NCI-H1436 (cell line): ENCODE measurements at places on chromosomes 6 and 20.

DNA sequence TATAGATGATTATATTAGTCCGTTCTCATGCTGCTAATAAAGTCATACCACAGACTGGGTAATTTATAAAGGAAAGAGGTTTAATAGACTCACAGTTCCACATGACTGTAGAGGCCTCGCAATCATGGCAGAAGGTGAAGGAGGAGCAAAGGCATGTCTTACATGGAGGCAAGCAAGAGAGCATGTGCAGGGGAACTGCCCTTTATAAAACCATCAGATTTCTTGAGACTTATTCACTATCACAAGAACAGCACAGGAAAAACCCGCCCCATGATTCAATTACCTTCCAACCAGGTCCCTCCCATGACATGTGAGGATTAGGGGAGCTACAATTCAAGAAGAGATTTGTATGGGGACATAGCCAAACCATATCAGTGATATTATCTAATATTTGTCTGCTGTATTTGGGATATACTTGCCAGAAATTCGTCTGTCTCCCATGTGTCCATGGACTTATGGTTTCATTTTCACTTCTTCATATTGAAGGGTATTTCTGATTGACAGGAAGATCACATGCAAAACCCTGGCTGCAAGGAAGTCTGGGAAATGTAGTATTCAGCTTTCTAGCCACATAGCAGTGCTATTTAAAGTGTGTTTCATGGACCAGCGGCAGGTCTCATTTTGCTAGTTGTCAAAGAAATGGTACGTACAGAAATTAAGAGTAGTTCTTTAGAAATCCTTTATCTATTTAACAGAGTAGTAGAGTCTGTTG lies 50.5 kb upstream of the PAK5 start:
- DNase-seq: no peak

- peak; percentile 43 for DNase-seq
These were observed at the start of gene NKAIN2 for GRCh38 chr6:123803504-123804013. NKAIN2 (plus strand) TSS chr6:123803865.

DNA sequence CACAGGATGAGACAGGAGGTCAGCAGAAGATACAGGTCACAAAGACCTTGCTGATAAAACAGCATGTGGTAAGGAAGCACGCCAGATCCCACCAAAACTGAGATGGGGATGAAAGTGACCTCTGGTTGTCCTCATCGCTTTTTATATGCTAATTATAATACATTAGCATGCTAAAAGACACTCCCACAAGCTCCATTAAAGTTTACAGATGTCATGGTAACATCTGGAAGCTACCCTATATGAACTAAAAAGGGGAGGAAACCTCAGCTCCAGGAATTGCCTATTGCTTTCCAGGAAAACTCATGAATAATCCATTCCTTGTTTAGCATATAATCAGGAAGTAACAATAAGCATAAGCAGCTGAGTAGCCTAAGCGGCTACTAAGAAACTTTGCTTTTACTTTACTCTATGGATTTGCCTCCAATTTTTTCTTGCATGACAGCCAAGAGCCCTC lies 8.4 kb upstream of the RIN2 start:
- no peak for DNase-seq

DNA sequence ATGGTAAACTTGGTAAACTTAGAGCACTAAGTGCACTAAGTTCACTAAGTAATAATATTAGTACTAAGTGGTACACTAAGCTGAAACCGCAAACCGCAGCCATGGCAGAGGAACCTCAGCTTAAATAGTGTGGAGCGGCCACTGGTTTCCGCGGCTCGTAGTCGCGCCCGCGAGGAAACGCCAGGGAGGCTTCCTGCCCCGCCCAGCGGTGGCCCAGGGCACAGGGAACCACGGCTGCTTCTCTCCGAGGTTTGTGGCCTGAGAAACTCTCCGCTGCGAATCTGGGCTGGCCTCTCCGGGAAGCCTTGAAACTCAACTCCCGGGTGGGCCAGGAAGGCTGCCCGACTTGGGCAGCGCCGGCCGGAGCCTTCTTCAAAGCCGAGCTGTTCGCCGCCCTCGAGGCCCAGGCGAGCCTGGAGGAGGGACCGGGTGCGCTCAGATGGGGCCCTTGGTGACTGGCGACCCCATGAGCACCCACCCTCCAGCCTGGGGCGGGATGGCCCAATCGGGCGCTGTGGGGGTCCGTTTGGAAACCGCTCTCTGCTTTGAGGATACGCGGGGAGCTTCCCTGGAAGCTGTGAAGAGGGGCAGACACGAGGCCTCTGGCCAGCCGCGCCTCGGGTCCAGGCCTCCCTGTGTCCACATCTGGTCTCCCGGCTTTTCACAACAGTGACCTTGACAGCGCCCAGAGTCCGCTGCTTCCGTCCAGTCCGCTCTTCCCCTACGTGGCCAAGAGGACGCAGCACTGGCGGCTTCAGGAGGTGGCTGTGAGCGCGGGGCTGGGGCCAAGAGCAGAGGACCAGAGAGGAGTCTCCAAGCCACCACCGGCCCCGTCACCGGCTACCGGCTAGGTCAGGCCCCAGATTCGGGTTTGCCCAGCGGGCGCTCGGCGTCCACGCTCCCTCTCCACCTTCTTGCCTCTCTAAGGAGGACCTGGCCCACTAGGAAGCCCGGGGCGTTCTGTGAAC lies 25.4 kb upstream of the HLA-E start:
- DNase-seq: no peak

DNA sequence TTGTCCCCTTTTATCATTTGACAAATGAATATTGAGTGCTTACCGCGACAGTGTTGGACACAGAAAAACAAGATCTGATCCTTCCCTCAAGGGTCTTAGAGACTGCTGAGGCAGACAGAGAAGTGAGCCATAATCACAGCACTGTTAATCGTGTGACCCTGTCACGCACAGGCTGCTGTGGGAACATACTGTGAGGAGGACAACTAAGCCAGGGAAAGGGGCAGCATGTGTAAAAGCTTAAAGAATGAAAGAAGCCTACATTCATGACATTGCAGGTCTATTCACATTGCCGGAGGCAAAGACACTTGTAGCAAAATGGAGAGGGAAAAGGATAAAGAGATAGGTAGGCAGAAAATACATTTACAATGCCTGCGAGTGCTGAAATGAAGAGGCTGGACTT lies 32.7 kb downstream of the TRDN start:
- no peak for DNase-seq

DNA sequence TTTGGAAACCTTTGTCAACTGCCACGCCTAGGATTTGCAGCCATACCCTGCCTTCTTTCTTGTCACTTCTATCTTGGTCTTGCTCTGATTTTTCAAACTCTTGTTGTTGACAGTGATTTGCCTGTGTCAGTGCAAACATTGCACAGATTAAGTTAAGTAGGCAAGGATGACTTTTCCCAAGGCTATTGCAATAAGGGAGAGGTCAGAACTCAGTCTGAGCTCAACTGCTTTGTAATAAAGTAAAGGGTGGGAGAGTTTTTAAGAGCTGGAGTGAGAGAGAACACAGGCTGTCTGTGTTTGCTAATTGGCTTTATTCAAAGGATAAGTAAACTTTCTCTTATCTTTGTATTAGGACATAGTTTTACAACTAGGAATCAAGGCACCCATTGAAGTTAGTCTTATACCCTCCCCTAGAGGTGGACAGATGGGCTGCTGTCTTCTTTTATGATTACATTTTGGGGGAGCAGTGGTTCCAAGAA lies 448.6 kb downstream of the PHF3 start:
- no peak for DNase-seq

GRCh38 chr6:166025149-166025898 lies 142.3 kb downstream of the TBXT start:
- no peak for DNase-seq

DNA sequence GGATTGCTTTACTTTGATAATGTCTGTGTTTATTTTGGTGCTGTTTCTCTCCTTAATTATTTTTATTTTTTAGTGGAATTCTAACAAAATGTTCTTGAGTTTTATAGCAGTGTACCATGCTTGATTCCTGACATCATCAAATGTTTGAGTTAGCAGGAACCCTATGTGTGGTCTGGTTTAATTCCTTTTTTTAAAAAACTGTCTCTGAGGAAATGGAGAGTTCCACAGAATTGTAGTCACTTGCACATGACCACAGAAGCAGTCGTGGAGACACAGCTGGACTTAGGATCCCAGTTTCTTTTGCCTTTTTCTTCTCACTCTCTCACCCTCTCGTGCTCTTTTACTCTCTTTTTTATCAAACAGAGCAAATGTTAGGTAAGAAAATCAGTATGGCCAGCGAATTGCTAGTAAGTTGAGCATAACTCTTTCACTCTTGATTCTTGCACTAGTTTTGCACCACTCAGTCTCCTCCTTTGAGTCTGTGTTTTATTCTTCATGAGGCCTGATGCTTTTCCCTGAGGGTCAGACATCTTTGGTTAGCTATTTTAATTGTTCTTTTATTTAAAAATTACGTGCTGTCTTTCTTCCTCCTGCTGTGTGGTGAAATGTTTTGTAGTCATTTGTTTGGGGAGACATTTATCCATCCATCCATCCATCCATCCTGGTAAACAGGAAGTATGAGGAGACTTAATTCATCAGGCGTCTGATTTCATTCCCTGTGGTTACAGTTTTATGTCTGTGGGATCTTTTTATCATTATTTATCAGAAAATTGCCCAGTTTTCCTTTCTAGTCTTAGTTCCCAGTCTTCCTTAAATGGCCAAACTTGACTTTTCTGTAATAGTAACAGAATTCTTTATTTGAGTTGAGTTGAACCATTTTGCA lies 83.0 kb downstream of the SCAF8 start:
- DNase-seq: no peak

DNA sequence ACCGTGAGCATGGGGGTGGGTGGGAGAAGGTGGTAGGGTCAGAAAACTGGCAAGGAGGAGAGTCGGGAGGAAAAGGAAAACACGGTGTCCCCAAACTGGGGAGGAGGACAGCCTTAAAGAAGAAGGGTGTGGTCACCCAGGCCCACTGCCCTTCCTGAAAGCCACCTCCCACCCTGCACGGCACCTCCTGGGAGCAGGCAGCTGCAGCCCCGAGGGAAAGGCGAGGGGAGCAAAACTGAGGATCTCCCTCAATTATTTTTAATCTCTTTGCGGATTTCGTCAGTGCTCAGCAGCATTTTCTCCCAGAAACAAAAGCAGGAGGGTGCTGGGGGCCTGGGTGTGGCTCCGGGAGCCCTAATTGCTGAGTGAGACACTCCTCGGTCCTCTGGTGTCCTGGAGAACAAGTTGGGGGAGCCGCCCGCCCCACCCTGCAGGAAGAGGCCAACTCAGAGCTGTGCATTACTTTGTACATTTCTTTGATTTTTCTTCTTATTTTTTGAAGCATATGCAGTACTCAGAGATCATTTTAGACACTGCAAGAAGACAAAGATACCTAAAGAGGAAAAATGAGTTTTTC lies 56.4 kb downstream of the RIOK1 start:
- DNase-seq: no peak

GRCh38 chr6:143397227-143398222 lies 53.0 kb downstream of the ADAT2 start:
- DNase-seq: no peak

DNA sequence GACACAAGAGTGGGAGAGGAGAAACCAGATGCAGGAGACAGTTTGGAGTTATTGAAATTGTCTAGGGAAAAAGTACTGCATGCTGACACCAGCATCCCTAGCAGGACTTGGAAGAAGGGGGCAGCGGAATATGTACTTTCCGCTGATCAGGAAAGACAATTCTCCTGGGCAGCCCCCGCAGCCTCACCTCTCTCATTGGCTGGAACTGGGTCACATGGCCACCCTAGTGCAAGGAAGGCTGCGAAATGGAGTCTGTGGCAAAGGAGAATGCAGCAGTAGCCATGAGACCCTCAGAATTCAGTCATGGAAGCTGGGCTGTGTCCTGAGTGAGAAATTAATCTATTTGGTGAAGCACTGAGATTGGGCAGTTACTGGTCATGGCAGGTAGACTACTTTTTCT lies 131.3 kb downstream of the CLIC5 start:
- DNase-seq: no peak

- peak; percentile 21 for DNase-seq
These were observed 25.0 kb downstream of the HEBP2 start for GRCh38 chr6:138428944-138429598.

DNA sequence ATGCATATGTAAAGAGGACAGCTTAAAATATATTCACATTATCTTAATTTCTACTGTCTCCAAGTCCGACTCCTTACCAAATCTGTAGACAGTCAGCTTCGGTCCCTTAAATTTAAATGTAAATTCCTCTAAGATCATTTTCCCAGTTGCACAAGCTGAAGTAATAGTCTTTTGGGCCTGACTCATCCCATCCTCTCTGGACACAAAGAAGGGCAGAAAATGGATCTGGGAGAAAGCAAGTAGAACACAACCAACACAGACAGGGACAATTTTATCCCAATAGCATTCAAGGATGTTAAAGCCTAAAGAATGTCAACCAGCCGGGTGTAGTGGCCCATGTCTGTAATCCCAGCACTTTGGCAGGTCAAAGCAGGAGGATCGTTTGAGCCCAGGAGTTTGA lies 228.3 kb downstream of the ARHGAP18 start:
- DNase-seq: no peak

- no peak for DNase-seq
These were observed 97.9 kb upstream of the PTPRT start for GRCh38 chr20:43287637-43288036.

DNA sequence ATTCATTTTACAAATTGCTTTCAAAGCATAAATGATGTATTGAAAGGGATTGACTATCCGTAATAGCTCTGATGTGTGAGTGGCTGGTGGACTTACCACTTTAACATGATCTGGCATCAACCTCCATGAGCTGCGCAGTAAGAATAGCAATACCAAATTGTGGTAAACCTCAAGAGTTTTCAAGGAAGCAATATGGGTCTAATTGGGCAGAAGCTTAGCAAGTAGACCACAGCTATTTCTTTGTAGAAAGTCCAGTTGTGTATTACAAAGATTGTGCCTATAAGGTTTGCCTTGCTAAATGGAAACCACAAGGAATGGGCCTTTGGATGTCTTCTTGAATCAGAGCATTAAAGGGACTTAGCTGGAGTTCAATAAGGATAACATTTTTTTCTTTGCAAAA lies 736.6 kb downstream of the KIF16B start:
- DNase-seq: no peak

GRCh38 chr6:53925891-53926290 lies 131.1 kb downstream of the LRRC1 start:
- peak; percentile 7 for DNase-seq

- DNase-seq: peak; percentile 82
These were observed 39.8 kb downstream of the GNAS start for GRCh38 chr20:58892141-58892931.

GRCh38 chr6:127972815-127973214 lies 72.0 kb upstream of the THEMIS start:
- no peak for DNase-seq

DNA sequence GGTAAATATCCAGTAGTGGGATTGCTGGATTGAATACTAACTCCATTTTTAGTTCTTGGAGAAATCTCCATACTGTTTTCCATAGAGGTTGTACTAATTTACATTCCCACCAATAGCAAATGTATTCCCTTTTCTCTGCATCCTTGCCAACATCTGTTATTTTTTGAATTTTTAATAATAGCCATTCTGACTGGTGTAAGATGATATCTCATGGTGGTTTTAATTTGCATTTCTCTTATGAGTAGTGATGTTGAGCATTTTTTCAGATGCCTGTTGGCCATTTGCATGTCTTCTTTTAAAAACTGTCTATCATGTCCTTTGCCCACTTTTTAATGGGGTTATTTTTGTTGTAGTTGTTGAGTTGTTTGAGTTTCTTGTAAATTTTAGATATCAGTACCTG lies 253.2 kb downstream of the HAO1 start:
- DNase-seq: no peak
